ENCODE measurements at places on chromosomes 1 and 21.
A peak's percentile ranks its signal among the peaks of the same experiment; 100 is the strongest.

DNA sequence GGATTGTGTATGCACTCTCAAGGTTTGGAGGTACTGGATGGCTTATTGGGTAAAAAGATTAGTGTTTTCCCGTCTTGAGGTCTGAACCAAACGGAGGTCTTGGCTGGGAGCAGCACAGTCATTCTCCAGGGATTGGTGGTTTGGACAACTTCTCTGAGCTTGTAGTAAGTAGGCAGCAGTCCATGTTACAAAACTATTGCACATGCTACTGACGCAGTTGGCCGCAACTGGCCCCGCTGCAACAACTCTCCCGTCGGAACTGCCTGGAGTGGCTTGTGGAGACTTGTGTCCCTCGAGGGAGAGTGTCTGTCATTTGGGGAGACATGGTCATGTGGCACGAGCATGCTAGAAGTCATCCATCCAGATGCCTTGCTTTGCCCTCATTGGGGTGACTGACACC is 276.0 kb downstream of the TM2D1 start:
- DNase-seq, result no peak

DNA sequence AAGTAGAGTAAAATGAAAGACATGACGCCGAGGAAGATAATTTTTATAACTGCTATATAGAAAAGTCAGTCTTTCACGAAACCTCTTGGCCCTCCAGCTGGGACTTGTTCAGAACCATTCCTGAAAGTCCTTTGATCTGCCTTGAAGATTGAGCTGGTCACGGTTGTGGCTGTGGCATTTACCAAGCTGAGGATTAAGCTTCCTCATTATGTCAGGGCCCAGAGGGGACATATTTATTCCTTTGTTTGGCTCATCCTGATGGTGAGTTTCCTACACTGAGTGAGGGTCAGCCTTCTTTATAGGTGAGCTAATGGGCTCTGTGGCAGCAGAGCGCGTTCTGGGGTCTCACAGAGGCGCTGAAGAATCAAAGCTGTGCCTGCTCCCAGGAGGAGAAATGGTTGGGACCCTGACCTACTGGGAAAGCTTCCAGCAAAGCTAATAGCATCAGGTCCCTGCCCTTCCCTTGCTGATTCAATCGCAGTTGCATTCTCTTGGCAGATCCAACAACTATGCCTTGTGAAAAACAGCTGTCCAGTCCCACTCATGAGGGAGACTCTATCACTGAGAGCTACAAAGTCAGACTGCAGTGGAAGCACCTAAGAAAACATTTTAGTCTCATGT is 43.2 kb upstream of the PBX1 start:
- DNase-seq, result no peak

- peak; percentile 90 for DNase-seq
Measured at GRCh38 chr1:205315008-205315618, 6.4 kb downstream of the NUAK2 start.

- no peak for DNase-seq
Measured at GRCh38 chr1:3895951-3896325, 4.1 kb downstream of the C1orf174 start.

DNA sequence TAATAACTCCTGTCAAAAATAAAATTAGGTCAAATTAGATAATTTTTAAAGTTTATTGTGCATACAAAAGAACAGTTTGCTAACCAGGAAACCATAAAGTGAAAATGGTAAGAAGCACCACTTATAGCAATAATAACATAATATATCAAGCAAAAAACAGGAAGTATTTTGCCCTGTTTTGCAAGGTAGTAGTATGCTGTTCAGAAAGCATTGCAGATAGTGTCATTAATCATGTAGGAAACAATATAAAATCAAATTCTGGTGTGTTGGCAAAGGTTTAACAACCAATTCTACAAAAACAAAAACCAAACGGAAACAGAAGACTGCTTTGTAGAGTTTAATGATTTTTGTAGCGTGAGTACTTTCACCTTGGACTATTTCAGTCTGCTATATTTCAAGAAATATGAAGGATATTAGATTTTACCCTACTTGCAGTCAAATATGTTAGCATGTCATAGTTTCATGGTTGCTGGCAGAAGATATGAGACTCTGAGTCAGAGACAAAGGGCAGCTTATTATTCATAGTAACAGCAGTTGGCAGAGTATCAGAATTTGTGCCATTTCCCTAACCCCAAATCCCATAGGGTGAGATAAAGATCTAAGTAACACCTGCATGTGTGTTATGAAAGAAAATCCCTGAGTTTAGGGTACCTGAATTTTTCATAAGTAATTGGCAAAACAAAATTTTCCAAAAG is 729.0 kb upstream of the BRINP3 start:
- no peak for DNase-seq

- no peak for DNase-seq
Measured at GRCh38 chr1:226874579-226875425, 4.4 kb downstream of the PSEN2 start.

- no peak for DNase-seq
Measured at GRCh38 chr21:33687634-33688033, 45.3 kb downstream of the ITSN1 start.

- peak; percentile 98 for DNase-seq
Measured at GRCh38 chr1:151372058-151372934, at the start of gene SELENBP1. SELENBP1 (minus strand) TSS chr1:151372705; CDS start chr1:151372641, 64 bp downstream.

DNA sequence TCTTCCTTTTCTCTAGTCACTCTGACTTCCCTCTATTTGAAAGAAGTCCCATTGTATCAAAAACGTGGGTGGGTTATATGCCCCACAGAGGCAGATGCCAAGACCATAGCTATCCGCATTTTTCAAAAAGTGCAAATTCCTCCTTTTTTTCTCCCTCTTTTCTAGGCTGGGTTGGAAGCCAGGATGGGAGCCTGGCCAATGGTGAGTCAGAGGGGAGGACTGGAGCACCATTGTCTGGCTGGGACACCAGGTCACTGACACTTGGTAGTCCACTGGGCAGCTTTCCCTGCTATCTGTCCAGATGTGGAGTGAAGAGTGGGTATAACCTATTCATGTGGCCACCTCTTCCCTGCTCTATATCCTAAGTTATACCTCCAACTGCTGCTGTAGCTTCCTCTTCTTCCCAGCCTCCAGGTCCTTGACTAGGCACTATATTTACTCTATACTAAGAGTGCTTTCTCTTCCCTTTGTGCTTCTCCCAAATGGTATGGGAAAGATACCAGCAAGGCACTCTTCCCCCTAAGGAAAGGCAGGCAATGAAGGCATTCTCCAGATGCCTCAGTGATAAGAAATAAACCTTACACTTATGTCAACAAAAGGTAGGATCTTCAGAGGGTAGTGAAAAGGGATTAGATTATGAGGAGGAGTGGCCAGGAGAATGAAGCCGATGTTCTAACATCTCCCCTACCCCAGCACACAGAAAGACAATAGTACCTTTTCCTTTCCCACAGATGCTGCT is 12.9 kb downstream of the PI4KB start:
- no peak for DNase-seq

DNA sequence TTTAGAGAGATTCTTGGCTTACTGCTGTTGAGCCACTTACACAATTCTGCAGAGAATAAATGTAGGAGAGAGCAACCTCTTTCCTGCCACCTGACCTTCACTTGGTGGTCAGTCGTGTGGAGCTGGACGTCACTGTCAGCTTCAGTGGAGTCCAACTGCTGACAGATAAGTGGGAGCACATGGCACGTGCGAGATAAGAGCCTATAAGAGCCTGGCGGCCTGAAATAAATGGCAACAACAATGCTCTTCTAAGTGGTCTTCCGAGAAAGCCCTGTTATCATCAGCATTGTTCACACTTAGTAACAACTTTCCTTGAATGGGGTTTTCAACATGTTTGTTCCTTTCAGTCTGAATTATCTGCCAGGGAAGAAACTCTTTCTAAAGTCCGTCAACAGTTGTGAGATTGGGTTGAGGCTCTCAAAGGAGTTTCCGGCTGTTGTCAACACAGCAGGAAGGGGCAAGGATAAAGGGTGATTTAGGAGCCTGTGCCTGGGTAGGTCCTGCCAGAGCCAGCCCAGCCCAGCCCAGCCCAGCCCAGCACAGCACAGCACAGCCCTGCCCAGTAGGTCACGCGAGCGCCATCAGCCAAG is 57.2 kb upstream of the RUNX1 start:
- no peak for DNase-seq

- DNase-seq, result no peak
Measured at GRCh38 chr1:61318319-61319125, 236.2 kb downstream of the NFIA start.

GRCh38 chr1:98044071-98044697 is 123.3 kb upstream of the DPYD start:
- DNase-seq, result no peak

DNA sequence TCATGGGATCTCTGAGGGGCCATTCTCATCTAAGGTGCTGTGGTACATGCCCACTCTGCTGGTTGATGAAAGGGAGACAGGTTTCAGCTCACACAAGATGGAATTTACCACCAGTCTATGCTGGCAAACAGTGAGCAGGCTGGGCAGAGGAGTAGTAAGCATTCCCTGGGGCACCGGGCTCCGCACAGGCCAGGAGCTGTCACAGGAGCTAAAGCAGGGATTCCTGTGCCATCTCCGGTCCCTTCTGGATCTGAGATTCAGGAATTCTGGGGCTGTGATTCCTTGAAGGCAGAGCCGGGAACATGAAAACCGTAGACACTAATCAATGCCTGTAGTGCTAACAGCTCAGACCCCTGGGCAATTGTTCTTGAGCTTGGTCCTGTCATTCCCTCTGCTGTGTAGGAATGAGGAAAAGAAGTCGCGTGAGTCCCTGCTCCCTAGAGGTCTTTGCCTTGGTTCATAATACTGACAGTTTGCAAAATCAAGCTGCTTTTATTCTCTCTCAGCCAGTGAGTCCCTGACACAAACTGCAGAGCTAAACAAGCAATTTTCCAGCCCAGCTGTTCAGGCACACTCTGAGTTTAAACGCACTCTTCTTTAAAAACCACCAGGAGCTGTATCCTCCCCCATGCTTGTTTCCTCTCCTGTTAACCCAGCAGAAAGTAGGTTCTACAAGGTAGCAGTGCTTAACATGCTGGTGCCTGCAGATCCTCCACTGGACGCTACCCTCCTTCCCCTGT is 52.5 kb downstream of the MDM4 start:
- DNase-seq, result no peak

- no peak for DNase-seq
Measured at GRCh38 chr1:98066911-98067310, 146.1 kb upstream of the DPYD start.

DNA sequence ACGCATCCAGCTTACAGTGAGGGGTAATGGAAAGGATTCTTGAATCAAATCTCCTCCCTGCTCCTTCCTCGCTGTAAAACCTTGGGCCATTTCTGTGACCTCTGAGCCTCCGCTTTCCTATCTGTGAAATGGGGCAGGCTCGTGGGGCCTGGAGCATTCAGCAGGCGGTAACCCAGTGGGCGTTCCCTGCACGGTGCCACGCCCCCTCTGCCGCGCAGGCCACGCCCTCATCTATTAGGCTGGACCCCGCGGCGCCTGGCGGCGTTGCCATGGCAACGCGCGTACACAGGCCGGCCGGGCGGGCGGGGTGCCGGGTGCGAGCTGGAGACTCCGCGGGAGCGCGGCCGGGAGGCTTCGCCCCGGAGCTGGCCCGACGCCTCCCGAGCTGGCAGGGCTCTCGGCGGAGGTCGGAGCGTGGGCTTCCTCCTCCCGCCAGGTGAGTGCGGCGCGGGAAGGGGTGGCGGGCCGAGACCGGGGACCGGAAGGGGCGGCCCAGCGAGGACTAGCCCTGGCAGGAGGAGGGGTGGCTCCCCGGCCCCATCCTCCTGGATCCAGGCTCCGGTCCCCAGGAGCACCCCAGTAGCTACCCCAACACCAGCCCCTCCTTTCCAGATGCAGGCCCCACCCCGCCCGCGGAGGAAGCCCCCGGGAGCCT is at the start of gene FHAD1:
TSS of gene FHAD1 (plus strand) at position 264 of the 655 bp plus-strand sequence. CDS start 4,562 bp downstream, outside the sequence.
- peak; percentile 27 for DNase-seq

DNA sequence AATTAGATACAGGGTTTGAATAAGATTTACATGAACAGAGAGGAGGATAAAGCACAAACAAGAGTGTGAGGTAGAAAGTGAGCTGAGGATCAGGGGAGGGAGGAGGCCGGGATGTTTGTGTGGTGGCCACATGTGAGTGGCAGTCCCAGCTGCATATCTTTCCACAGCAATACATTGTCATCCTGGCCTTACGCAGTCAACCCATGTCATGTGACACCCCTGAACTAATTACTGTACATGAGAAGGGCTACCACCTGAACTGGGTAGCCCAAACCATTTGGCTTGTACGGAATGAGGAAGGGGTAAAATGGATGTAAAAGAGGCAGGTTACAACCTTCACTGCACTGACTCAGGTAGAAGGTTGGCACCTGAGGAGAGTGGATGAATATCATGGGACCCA is 4.2 kb downstream of the SLAMF7 start:
- no peak for DNase-seq

GRCh38 chr1:202159534-202160371 is 649 bp downstream of the PTPN7 start:
- DNase-seq, result no peak

DNA sequence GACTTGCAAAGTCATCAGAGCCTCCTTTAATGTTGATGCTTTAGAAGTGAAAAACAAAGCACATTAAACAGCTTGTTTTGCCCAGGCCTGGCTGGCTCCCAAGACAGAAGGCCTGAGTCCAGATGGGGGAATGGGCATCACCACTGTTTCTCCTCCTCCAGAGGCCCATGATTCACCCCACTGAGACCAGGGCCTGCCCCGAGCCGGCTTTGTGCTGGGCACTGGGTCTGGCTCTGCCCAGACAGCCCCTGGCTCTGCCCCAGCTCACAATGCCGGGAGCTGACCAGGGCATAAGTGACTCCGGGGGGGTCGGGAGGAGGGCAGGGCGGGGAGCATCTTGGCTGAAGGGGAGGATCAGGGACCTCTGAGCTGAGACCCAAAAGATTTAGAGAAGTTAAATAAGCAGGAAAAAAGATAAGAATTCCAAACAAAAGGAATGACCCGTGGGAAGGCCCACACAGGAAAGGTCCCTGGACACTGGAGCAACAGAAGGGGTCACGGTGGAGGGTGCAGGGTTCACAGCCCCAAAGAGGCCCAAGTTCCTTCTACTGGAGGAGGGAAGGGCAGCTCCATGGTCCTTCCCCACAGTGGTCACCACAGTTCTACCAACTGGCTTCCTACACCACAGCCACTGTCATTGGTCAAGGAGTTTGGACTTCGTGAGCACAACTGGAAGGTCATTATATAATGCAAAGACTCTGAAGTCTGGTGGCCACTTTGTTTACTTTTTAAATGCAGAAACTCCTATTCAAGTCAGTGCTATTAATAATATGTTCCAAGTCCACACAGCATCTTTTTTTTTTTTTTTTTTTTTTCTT is 5.5 kb downstream of the C2CD2 start:
- no peak for DNase-seq

DNA sequence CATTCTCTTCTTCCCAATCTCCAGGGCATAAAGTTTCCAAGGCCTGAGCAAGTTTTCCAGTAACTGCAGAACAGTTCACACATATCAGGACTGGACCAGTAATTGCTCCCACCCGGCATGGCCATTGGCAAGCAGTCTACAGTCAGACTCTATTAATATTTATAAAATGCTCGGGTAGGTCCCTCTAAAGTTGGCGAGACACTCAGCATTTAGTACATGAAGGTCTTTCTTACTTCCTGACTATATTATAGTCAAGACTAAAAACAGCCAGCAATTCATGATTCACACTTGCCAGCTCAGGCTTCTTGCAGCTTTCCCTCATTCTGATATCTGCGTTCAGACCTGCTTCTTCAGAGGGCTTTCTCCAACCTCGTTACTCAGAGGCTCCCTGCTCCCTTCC is 25.4 kb downstream of the GADD45A start:
- no peak for DNase-seq

Data from small intestine (tissue), 16 donors.